Anterior cingulate cortex (tissue), 58 donors: ENCODE measurements at places on chromosomes 16 and 17.
A peak's percentile ranks its signal among the peaks of the same experiment; 100 is the strongest.

DNA sequence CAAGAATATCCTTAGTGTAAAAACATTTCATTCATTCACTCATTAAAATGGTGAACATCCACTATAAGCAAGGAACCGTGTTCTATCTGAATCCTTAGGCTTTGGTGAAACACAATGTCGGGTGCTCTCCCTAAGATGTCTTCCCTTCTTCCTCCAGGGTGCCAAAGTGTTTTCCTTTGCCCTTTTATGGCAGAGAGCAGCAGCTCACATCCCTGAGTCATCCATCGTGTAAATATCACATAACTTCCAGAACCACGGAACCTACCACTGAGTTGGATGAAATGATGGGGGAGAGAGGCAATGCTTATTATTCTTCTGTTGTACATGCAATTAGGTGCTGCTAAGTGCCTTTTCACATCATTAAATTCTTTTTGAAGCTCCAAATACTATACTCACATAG, 50.2 kb downstream of the DNAH3 start:
- no peak for DNase-seq

GRCh38 chr17:66990047-66990446, 25.5 kb downstream of the CACNG4 start:
- no peak for DNase-seq

- DNase-seq, result no peak
Observed at GRCh38 chr17:46771561-46772474, 46.7 kb downstream of the WNT3 start.

- no peak for DNase-seq
Observed at GRCh38 chr16:68355447-68356248, 44.8 kb downstream of the PRMT7 start.

DNA sequence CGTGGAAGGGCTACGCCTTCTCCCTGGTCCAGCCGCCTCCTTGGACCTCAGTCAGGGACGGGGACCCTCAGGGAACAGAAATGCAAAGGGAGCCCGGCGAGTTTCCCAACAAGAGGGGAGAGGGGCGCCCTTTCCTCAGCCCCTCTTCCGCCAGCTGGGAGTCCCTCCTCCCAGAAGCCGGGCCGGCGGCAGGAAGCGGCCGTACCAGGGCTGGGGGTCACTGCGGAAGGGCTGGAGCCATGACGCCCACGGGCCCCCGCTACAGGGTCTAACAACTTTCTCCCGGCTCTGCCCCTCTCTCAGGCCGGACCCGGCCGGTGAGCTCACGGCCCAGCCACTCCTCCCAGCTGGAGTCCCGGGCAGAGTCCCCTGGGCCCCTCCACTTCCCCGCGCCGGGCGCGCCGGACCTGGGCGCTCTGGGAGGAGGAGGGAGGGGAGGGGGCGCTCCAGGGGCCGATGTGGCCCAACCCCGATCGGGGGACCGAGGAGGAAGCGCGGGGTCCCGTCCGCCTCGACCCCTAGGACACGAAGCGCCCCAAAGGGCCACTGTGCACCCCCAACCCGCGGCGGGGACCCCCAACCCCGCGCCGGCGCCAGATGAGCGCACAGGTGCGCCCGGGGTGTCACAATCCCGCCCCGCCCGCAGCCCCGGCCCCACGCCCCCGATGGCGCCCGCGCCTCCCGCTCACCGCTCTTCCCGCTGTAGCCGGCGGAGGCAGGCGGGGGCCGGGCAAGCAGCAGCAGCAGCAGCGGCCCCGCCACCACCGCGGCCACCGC, 578 bp downstream of the PGAP6 start:
- DNase-seq, result no peak

GRCh38 chr16:14249291-14250032, 178.3 kb downstream of the MRTFB start:
- DNase-seq, result peak; percentile 8

GRCh38 chr16:17831330-17831729, 360.6 kb upstream of the XYLT1 start:
- DNase-seq, result no peak

DNA sequence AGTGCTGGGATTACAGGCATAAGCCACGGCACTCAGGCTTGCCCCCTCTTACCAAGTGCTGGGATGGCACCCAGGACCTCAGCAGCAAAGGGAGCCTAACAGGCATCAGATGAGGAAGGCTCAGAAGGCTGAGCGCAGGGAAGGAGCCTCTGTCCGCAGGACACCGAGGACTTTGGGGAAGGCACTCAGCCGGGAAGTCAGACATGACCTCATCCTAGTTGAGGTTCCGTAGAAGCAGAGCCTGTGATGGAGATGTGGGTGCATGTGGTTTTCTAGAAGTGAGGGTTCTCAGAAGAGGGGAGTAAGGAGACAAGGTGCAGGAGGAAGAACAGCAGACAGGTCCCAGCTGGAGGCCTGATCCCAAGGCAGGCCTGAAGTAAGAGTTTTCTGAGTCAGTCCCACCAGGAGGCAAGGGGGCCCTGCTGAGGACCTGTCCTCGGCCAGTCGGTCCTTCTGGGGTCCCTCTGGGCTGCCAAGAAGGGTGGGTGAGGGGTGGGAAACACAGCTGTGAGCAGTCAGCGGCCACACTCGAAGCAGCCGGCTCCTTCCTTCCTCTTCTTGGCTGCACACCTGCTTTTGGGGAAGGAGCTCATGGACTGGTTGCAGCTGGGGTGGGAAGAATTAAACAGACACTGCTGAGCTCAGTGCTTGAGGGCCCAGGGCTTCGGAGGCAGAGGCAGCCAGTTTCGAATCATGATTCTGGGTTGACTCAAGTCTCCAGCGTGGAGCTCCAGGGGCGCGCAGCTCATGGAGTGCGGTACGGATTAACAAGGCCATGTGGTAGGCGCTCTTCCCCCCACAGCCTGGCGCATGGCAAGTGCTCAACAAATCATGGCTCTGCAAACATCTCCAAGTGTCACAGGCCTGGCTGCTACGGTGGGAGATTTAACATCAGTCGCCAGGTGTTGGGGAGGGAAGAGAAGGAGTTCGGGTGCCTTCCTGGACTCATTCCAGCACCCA, 38.9 kb upstream of the SNN start:
- DNase-seq, result peak; percentile 10

GRCh38 chr17:80126449-80126715, 20.5 kb downstream of the EIF4A3 start:
- DNase-seq, result no peak

GRCh38 chr17:28548417-28549130, 3.9 kb downstream of the UNC119 start:
- no peak for DNase-seq

- no peak for DNase-seq
Observed at GRCh38 chr16:10965440-10966061, 21.2 kb downstream of the CLEC16A start.

DNA sequence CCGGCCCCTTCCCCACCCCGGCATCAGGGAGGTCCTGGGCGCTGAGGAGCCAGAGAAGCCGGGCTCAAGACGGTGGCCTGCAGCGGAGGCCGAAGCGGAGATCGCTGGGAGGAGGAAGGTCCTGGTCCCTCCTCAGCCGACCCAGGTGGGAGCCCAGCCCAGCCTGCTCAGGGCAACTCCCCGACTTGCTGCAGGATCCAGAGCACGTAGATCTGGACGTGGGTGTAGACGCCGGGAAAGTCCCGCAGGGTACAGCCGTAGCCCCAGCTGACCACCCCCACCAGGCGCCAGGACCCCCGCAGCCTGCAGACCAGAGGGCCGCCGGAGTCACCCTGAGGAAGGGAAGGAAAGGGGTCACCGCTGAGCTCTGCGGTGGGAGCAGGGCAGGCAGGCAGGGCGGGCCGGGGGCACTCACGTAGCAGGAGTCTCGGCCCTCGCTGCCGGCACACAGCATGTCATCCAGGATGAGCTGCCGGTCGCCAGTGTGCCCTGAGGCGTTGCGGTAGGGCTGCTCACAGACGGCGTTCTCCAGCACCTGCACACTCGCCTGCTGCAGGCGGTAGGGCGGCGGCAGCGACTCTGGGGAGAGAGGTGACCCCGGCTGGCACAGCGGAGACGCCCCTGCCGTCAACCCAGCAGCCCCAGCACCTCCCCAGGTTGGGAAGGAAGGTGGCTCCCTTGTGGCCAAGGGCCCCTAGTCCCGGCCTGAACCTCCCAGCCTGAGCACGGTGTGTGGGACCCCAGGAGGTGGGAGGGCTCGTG, 5.4 kb downstream of the TPSD1 start:
- no peak for DNase-seq

- no peak for DNase-seq
Observed at GRCh38 chr17:54933921-54934320, 33.3 kb downstream of the TOM1L1 start.

DNA sequence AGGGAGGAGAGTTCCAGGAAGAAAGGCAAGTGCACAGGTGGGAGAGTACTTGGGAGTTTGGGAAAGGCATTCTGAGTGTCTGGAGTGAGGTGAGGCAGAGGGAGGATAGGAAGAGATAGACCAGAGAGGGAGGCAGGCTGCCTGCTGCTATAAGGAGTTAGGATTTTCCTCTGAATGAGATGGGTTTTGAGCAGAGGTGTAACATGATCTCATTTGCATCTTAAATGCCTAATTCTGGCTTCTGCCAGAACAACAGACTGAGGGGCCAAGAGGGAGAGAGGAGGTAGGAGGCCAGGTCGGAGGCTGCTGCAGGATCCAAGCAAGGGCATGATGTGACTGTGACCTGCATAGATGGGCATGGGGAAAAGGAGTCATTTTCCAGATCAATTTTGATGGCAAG, 31.5 kb upstream of the IRX6 start:
- DNase-seq, result no peak

- no peak for DNase-seq
Observed at GRCh38 chr17:81849457-81849856, 10.9 kb downstream of the P4HB start.

DNA sequence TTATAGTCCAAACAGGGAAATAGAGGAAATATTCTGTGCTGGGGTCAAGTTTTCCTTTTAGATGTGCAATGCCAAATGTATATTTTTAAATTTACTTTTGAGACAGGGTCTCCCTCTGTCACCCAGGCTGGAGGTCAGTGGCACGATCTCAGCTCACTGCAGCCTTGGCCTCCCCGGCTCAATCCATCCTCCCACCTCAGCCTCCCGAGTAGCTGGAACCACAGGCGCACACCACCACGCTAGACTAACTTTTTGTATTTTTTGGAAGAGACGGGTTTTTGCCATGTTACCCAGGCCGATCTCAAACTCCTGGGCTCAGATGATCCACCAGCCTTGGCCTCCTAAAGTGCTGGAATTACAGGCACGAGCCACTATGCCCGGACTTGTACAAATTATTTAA, 25.8 kb upstream of the MED13 start:
- no peak for DNase-seq

GRCh38 chr16:88634141-88634993, 4.0 kb upstream of the IL17C start:
- DNase-seq, result no peak

DNA sequence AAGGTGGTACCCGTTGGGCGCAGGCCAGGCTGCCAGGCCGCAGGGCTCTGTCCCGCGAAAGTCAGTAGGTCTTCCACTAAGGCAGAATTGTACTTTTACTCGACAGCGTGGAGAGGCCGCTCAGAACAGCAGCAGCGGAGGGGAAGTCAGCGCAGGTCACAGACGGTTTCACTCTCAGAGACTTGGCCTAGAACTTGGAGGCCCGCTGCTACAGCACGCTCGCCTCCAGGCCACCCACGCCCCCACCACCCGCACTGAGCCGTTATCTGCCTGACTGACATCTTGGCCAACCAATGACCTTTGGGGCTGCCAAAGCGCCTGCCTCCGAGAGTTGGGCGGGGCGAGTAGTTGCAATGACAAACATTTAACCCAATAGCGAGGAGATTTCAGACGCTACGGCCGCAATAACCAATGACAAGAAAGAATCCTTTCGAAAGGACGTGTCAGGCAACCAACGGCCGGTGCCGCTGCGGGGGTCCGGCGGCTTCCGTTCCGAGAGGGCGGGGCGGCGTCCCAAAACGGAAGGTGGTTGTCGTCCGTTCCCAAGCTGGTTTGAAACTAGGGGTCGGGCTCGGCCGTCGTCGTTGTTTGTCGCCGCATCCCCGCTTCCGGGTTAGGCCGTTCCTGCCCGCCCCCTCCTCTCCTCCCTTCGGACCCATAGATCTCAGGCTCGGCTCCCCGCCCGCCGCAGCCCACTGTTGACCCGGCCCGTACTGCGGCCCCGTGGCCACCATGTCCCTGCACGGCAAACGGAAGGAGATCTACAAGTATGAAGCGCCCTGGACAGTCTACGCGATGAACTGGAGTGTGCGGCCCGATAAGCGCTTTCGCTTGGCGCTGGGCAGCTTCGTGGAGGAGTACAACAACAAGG, at the start of gene DCAF7:
DCAF7 (plus strand) TSS at position 532 of the 871 bp plus-strand sequence; CDS start at position 733, 201 bp downstream.
- peak; percentile 99 for DNase-seq
